ENCODE measurements at places on chromosomes 3 and 15.

GRCh38 chr3:150106740-150107428 is 136.2 kb upstream of the PFN2 start:
- DNase-seq = no peak

DNA sequence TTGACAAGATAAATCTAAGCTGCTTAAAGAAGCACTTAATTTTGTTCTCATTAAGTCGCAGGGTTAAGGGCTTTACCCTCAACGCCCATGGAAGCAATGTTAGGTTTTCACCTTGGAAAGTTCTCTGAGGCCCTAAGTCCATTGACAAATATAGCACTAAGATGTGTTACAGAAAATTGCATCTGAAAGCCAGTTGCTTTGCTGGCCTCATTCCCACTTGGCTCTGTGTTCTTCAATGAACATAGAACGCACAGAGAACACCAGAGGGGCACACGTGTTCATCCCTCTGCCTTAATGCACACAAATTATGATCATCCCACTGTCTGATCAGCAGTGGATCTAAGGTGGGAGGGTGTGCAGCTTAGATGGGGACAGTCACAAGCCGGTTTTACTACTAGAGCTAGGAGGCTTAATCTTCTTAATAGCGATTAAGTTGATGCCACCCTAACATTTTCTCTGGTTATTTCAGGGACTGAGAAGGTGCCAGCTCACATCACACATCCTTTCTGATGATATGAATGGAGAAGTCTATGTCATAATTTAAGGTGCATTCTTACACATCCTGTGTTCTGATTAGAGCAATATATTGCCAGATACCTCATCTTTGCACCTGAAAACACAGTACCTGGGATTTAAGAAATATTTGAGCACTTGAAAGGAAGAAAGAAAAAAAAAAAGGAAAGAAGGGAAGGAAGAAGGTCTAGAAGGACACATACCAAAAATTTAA is 224.4 kb upstream of the ICE2 start:
- DNase-seq = no peak

DNA sequence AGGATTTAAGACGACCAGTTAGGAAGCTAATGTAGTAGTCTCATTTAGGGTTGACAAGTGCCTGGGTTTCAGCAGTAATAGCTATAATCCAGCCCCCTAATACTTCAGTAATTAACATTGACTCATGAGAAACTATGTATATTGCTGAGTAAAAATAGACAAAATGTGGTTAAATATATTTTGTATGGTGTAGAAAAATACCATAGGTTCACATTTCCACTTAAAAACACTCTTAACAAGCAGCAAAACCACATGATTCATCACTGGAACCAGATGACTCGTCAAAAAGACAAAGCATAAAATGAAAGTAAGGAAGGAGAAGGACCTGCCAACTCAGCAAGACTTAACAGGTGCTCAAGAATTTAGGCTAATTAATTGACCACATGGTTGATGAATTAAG is 288.9 kb downstream of the EFHB start:
- no peak for DNase-seq

DNA sequence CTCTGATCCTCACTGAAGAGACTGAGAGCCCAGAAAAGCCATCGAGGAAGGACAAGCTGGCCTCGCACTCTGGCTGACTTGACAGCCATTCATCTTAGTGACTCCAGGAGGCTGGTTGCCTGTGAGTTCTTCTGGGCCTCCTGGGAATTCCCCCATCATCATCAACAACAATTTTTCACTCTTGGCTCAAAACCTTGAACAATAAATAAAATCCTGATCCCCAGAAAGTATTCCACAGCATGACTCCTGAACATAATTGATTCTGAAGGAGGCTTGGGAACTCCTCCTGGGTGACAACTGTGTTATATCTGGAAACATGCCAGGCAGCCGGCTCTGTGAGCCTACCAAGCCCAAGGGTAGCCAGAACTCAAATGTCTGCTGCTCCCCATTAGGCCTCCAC is 188.6 kb downstream of the SHQ1 start:
- DNase-seq = no peak

DNA sequence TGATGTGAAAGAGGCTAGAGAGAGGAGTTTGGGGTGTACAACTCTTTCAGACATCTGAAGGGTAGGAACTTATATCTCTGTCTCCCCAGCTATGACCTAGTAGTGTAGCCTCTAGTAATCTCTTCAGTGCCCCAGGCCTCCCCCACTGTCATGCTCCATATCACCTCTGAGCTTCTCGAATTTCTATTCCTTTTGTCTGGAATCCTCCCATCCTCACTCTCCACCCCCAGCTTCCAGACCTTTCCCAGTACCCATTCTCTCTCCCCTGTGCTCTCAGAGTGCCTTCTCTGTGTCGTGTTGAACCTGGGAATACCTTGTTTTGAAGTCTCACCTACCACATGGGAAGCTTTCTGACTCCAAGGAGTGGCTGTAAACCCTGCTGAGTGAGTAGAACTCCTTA is 3.6 kb upstream of the RBPMS2 start:
- no peak for DNase-seq

DNA sequence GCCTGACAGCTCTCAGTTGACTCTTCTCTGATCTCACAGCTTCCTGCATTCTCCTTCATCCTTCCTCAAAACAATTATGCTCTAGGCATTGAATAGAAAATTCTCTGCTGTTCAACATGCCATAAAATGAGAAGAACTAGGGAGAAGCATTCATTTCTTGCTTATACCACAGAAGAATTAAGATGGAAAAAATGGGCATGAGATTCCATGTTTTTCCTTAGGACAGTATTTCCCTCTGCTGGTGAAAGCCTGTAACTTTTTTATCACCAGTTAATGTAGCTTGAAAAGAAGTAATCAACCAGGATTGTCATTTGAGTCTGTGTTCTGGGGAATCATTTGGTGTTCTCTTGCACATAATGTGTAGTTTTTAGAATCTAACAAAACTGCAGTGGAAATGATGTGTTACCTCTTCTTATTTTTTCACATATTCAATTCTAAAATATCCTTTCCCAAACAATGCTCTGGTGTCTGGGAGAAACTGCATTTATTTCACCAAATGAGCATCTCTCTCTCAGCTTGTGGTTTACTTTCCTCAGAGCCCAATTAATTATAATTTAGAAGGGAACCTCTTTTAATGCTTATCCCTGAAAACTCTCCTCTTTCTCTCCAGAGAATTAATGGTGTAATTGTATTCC is 92.8 kb upstream of the DCBLD2 start:
- no peak for DNase-seq

- DNase-seq = no peak
Observed at GRCh38 chr15:68733666-68734065, 87.0 kb downstream of the ANP32A start.

GRCh38 chr3:142896201-142896755 is 7.4 kb upstream of the PCOLCE2 start:
- DNase-seq = no peak

DNA sequence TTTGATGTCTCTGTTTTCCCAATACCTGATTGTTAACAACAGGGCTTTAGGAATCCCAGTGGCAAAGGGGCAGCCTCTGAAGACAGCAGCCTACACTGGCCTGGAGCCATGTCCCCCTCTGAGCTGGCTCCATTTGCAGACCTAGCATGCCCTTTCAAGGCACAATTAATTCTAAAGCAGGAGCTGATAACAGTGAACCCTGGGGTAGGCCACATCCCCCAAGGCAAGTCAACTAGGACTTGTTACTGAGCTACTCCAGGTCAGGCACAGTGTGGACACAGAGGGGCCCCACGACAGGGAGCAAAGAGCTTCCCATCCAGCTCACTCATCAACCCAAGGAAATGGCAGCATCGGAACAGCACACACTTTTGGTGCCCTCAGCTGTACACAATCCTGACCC is 51.9 kb downstream of the SPSB4 start:
- DNase-seq = no peak

DNA sequence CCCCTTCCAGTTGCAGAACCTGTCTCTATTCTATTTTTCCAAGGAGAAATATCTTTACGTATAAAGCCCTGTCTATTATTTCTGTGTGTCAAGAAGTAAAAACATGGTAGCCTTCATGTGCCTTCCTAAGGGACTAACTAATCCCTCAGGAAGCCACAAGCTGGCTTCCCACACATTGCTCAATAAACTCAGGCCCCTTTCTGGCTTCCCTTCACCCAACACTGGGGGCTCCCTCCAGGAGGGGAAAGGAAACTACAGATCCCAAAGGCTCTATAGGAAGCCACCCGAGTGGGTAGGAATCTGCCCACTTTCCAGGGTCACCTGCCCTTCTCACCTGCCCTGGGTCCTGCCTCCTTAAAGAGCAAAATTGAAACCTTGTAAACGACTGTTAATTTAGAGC is 4.6 kb downstream of the TLE3 start:
- DNase-seq = no peak

DNA sequence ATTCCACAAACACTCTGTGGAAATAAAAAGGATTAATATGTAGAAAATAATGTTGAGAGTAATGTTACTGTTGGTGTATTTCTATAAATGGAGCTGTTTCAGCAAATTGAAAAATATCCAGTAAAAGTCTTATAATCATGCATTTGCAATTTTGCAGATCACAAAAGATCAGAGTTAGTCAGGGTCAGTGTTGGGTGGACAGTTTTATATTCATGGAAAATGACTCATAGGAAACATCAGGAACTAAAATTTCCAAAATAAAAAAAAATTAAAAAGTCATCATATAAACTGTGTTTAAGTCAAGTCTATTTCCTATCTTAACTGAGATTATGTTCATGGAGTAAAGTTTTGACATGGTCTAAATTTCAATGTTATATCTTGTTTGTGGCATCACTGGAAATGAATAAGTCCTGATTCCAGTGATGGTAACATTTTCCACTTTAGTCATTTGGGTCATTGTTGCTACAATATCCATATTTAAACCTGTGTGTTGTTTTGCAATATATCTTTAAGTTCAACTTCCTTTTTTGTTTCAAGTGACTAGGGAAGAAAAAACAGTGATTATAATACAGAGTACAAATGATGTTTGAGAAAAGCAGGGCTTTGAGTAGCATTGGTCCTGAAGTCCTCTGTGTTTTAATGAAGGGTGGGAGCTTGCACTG is 37.8 kb downstream of the MITF start:
- DNase-seq = no peak
